ENCODE measurements at places on chromosomes 6 and 20. TPM values are rescaled to one million over a fixed set of nuclear protein-coding genes. Genes with fewer than 3 reads are reported as not detected.

Gene SPTLC3
- 1.0 TPM for total RNA-seq

Gene HLA-DOA
- total RNA-seq: 8.3 TPM

Gene LCA5
- total RNA-seq: 0.08 TPM

Gene BPIFA1
- total RNA-seq: not detected

Gene EPHA7
- not detected for total RNA-seq
